ENCODE measurements at places on chromosomes 3 and 15.

- DNase-seq = no peak
Observed at GRCh38 chr3:58120075-58120812, 90.5 kb downstream of the DNASE1L3 start.

DNA sequence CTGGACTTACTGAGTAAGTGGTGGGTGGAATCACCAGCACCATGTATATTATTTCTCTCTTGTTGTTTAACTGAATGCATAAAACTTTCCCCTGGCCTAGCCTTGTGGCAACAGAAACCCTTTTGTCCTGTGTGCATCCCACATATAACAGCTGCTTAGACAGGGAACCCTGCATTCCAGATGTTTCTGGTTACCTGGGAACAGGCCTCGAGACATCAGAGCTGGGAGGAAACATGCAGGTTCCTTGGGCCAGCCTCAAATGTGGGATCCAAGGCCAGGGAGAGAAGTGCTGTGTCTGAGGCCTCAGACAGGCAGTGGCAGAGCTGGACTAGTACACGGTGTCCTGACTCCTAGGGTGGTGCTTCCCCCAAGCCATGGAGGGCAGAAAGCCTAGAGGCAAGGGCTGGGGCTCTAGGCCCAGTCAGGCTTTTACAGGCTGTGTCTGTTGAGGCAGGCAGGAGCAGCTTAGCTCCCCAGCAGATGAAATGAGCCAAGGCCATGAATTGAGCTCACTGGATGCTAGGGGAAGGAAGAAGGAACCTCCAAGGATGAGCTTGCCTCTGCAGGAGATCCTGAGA is 57.7 kb downstream of the ITGA11 start:
- DNase-seq = no peak

GRCh38 chr15:89243046-89243690 is 611 bp upstream of the FANCI start:
- no peak for DNase-seq

DNA sequence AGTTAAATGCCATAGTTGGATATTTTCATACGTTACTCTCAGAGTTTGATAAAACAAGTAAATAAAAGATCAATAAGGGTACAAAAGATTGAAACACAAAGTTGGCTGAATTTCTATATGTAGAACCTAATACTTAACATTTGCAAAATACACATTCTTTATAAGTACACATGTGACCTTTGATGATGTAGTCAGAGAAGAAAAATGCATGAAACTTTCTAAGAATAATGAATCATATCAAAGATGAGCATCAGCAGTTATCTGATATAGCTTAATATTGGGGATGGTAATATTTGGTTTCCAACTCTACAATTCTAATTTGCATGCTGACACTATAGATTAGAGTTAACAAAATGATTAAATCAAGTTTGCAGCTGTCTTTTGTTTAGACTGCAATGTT is 188.0 kb upstream of the TGFBR2 start:
- DNase-seq = no peak

GRCh38 chr15:101303408-101303807 is 8.4 kb upstream of the SNRPA1 start:
- DNase-seq = no peak

DNA sequence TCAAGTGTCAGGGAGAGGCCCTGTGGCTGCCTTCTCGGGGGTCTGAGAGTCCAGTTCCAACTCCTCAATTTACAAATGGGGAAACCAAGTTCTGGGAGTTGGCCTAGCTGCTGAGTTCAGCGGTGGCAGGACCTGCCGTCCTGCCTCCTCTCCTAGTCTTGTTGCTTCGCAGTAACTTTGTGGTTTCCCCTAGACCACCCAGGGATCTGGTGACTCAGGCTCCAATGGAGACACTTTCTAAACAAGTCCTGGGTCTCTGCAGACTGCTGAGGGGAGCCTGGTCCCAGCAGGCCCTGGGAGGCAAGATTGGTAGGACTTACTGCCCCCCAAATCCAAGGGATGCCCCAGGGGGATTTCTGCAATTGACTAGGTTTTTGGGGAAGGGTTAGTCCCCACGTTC is 83.6 kb downstream of the SMAD6 start:
- no peak for DNase-seq

GRCh38 chr15:93694033-93694432 is 537.3 kb upstream of the MCTP2 start:
- DNase-seq = no peak

DNA sequence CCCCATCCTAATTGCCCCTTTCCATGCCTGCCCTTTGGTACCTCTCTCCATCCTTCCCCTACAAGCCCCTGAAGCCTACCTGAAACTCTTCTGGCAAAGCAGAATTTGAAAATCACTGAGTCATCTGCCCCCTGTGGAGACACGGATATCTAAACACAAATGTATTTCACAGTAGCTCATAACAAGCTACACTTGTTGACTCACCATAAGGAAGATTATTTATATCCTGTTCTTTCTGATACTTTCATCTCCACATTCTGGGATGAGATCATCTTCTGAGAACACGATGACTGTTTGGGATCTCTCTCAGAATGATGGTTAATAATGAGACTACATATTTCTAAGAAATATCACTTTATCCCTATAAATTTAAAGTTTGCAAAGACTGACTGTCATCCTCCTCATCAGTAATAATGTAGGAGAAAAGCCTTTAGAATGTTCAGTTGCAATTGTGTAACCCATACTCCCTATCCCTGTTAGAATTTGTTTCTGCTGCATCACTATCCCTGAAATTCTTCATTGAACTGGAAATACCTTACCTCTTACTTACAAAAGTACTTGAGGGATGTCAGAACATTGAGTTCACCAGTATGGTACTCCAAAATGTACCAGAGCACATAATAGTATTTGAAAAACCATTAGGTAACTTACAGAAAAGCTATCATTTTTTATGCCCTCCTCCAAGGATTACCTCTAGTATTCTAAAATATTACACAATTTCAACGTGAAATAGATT is 116.1 kb upstream of the IL12A start:
- DNase-seq = no peak

- DNase-seq = no peak
Observed at GRCh38 chr3:118559286-118559685, 475.4 kb downstream of the IGSF11 start.

GRCh38 chr15:40543082-40543481 is 21.8 kb downstream of the CCDC32 start:
- no peak for DNase-seq

GRCh38 chr15:92586383-92586942 is 69.1 kb downstream of the FAM174B start:
- no peak for DNase-seq

DNA sequence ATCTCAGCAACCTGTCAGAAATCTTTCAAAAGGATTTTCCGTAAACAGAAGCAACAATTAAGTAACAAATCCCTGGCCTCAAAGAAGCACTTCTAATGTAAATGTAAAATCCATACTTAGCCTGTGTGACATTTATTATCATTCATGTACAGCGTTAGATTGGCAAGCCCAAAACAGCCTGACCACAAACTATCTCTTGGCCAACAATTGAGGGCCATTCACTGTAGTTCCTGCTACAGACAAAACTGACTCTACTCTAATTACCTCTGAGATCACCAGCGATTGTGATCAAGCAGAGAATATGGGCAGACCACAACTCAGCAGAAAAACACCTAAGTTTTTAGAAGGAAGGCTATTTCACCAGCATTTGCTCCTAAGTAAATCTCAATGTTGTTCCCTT is 9.2 kb downstream of the SHQ1 start:
- no peak for DNase-seq

DNA sequence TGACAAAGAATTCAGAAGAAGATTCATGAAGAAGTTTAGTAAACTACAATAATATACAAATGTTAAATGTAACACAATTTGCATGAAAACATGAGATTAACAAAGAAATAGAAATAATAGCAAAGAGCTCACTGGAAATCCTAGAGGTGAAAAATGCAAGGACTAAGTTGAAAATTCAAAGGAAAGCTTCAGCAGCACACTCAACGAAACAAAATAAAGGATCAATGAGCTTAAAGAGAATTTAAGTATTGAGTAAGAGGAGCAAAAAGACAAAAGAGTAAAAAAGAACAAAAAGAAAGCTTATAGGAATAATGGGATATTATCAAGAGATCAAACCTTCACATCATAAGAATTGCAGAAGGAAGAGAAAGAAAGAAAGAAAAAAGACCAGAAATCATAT is 583.8 kb upstream of the NECTIN3 start:
- no peak for DNase-seq

- no peak for DNase-seq
Observed at GRCh38 chr15:72315706-72316370, 4.1 kb downstream of the CELF6 start.

- DNase-seq = no peak
Observed at GRCh38 chr3:195372220-195372619, 70.6 kb downstream of the ACAP2 start.

DNA sequence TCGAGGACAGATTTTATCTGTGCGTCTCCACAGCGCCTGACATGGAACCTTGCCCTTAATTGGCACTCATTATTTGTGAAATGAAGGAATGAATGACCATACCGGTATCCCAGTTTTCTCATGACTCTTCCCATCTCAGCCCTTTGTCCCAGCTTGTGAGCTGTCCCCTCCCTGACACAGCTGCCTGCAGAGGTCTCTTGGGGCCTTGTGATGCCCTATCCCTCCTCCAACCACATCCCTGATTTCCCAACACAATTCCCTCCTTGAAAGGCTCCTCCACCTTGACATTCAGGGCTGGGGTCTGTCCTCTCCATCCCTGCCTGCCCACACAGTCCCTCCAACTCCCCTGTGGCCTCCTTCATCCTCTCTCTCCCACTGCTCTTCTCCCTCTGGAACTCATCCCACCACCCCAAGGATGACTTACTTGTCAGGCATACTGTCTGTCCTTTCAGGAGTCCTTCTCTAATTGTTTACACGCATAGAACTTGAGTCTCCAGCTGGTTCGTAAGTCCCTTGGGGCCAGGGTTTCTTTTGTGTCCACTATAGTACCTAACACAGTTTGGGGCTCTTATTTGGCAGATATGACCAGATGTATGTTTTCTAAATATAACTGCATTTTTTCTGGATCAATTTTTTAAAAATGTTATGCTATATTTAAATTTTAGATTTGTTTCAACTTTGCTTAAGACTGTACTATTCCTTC is 35.6 kb upstream of the FILIP1L start:
- no peak for DNase-seq

DNA sequence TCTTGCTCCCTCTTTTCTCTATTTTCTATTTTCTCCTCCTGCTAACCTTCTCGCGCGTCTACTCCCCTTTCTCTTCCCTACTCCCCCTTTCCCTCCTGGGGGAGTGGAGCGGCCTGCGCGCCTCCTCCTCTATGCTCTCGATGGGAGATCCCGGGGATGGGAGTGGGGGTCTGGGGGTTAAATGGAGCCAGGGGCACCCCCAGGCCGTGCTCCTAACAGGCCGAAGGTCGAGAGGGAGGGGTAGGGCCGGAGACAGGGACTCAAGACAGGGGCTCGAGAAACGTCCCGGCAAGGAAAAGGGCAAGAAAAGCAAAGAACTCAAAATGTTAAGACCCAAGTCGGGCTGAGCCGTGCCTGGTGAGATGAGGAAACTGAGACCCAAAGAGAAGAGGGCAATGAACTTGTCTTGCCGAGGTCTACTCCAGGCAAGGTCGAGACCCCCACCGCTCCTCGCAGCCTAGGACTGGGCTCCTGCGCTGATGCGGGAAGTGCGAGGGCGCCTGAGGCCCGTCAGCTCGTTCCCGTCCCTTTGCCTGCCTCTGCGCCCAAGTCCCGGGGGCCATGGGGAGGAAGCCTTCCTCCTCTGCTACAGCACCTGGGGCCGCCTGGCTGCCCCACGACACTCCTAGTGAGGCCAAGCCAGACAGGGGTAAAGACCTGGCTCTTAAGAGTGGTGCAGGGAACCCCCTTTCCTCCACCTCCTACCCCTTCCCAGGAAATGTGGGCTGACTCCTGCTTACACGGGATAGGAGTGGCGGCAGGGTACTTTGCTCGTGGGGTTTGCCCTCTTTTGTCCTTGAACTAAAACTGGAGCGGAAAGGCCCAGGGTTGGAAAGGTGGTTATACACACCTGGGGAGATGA is 770 bp upstream of the MEGF11 start:
- DNase-seq = no peak

DNA sequence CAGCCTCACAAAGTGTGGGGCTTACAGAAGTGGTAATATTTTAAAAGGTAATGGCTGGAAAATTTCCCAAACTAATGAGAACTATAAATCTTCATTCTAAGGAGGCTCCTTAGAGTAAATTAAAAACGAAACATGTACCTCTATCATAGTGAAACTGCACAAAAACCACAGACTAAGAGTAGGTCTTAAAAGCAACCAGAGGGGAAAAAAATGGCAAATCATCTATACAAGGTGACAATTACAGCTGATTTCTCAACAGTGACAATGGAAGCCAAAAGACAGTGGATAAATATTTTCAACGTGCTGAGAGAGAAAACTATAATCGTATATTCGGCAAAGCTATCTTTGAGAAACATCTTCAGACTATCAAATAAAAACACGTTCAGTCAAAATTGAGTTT is 20.6 kb downstream of the HEG1 start:
- no peak for DNase-seq

- DNase-seq = no peak
Observed at GRCh38 chr3:56219894-56220805, 248.1 kb downstream of the ERC2 start.

DNA sequence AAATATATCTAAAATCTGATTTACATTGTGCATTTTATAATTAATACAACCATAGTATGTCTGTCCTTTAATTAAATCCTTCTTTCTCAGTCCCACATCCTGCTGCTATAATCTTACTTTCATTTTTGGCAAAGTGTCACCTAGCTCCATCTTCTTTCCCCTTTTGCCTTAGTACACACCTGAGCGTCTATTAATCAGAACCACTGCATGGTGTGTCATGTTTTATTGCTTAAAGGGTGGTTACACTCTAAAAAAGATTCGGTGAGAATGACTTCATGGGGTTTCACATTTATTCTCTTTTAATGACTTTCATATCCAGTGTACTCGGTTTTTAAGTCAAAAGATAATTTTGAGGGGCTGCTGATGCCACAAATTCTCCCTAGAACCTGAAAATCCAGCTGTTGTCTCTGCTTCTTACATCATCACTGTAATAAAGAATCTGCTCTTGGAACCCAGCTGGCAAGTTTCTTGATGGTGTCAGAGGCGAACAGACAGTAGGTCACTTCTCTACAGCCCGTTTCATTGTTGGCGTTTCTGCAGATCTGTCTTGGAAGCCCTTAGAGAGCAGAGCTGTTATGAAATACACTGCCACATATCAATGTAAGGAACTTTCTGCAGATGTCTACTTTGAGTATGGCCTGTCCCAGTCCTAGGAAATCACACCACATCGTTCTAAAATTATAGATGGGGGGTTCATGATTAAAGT is 99.7 kb downstream of the TIGIT start:
- no peak for DNase-seq

- no peak for DNase-seq
Observed at GRCh38 chr15:59290295-59291212, 82.1 kb downstream of the MYO1E start.
